Activated CD8-positive, alpha-beta T cell treated with anti-CD3 and anti-CD28 coated beads, Interleukin-2, amount 10 ng/mL, durations not matched to agents 7 days and 5 days (primary cell): ENCODE measurements at places on chromosomes 3 and 15. TPM values are rescaled to one million over a fixed set of nuclear protein-coding genes. Genes with fewer than 3 reads are reported as not detected.

Gene BOC
- total RNA-seq = not detected

Gene GPR171
- 115 TPM for total RNA-seq

Gene STRIT1
- not detected for total RNA-seq

Gene NEK10
- 0.74 TPM for total RNA-seq

Gene GOLGA6L10
- 0.83 TPM for total RNA-seq

Gene LCTL
- not detected for total RNA-seq

Gene ARPC4
- 317 TPM for total RNA-seq

Gene TMEM62
- 20.4 TPM for total RNA-seq

Gene GOLGA8N
- 32.0 TPM for total RNA-seq

Gene WDR93
- total RNA-seq = not detected

Gene TEX55
- total RNA-seq = not detected

Gene TERC
- total RNA-seq = 10.8 TPM

Gene TUSC7
- not detected for total RNA-seq

Gene THAP10
- total RNA-seq = not detected
